ENCODE measurements at places on chromosomes 2 and 18.

DNA sequence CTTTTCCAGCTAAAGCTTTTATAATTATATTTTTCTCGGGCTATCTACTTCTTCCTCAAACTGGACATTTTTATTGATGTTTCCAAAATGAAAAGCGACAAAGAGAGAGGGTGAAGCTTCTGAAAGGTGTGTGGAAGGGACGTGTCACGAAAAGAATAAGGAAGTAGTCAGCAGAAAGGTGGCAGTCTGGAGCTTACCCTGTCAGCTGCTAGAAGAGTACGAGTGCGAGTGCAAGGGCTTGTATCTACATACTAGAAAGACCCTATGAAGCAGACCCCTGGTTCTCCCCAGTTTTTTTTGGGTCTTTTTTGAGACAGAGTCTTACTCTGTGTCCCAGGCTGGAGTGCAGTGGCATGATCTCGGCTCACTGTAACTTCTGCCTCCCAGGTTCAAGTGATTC is 14.6 kb downstream of the FHL2 start:
- no peak for DNase-seq

DNA sequence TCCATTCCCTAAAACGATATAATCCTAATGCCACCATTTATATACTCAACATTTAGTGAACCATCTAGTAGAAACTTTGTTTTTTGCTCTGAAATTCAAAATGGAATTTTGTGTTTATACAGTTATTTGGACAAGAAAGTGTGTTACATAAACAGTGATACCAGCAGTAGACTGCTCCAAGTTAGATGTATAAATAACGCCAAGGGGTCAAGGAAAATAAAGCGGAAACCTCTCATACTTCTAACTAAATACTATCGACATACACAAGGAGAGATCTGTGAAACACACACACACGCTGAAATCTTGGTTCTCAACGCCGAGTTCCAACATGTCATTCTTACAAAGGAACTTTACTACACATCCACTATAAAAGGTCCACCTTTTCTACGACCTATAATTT is 1.2 kb downstream of the TXNL1 start:
- DNase-seq, result no peak

- peak; percentile 83 for DNase-seq
Measured at GRCh38 chr2:45728458-45728942, 77.0 kb downstream of the PRKCE start.

GRCh38 chr2:36729067-36729466 is 32.6 kb downstream of the VIT start:
- DNase-seq, result no peak

- DNase-seq, result no peak
Measured at GRCh38 chr2:117523267-117523666, 291.2 kb upstream of the DDX18 start.

- no peak for DNase-seq
Measured at GRCh38 chr18:11004294-11004693, 145.1 kb downstream of the PIEZO2 start.

- no peak for DNase-seq
Measured at GRCh38 chr2:14633061-14633460, 544 bp downstream of the LRATD1 start.

DNA sequence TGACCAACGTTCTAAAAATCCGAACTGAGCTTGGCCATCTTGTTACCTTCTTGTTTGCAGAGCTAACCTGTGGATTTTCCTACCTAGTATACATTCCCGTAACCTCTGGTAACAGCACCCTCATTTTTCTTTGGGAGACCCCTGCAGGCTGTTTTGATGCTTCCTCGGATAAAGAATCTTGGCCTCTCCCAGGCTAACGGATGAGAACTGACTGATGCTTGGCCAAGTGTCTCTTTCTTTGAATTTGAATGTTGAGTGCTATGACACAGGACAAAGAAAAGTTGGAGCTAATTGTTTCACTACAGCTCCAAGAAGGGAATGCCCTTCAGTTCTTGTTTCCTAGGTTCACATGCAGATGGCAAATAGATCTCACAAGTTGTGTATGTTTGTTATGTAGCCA is 19.3 kb upstream of the CAVIN2 start:
- DNase-seq, result no peak

- no peak for DNase-seq
Measured at GRCh38 chr2:121038891-121039616, 245.9 kb downstream of the TFCP2L1 start.

GRCh38 chr2:47193607-47194006 is 38.5 kb upstream of the STPG4 start:
- no peak for DNase-seq

DNA sequence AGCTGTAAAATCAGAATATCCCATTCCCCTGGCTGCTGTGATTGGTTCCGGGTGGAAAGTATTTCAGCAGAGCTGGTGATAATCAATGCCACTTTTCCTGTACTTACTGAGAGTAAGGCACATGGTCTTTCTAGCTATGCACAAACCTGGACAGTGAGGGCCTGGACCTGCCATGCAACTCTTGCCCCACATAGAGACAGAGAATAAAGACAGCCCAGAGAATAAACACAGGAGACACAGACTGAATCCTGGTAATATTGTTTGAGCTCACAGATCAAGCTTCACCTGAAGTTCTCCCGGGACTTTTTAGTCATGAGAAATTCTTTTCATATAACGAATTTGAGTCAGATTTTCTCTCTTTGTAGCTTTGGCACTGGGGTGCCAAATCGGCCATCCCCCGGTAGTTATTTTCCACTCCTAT is 81.9 kb downstream of the ACAA2 start:
- no peak for DNase-seq

DNA sequence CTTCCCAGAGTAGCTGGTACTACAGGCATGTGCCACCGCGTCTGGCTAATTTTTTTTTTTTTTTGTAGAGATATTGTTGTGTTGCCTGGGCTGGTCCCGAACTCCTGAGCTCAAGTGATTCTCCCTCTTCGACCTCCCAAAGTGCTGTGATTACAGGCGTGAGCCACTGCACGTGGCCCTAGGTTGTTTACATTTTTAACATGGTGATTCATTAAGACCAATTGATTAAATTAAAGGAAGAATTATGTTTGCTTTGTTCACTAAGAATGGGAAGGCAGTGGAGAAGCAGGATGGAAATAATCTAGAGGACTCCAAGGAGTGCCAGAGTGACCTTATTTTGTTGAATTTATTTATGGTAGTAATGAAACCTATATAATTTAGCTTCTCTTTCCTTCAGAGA is 7.5 kb downstream of the LCLAT1 start:
- DNase-seq, result no peak

DNA sequence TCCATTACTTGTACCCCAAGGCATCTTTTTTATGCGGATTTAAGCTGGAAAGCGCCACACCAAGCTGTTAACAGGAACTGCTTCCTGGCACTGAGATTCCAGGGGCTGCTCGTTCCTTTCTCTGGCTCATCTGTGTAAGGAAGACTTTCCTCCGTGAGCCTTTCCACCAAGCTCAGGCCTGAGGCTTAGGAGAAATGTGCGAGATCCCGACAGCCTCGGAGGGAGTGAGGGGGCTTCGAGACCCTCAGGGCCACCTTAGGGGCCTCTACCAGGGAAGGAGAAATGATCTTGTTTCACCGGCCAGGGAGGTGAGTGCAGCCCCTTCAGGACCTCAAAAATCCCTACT is 17.1 kb downstream of the B3GNT7 start:
- DNase-seq, result no peak

- no peak for DNase-seq
Measured at GRCh38 chr18:67733088-67733487, 216.6 kb upstream of the DSEL start.

- peak; percentile 45 for DNase-seq
Measured at GRCh38 chr18:21341141-21341540, 99.1 kb downstream of the GREB1L start.

DNA sequence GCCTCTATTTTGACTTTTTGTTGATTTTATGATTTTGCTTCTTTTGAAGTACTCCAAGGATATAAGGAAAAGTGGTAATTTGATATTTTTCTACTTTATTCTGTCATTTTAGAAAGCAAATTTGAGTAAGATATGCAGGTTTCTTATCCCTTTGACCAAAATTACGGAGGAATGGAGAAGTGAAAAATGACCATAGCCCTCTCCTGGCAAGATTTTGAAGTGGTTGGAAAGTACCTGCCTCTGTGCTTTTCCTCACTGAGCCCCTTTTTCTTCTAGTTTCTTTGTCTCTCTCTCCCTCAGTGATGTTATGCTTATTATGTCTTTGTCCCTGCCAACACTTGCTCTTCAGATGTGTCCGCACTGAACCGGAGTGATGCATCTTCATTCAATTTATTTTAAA is 898.1 kb downstream of the EPHA4 start:
- DNase-seq, result no peak

- DNase-seq, result no peak
Measured at GRCh38 chr2:168694866-168695265, 107.6 kb upstream of the NOSTRIN start.

DNA sequence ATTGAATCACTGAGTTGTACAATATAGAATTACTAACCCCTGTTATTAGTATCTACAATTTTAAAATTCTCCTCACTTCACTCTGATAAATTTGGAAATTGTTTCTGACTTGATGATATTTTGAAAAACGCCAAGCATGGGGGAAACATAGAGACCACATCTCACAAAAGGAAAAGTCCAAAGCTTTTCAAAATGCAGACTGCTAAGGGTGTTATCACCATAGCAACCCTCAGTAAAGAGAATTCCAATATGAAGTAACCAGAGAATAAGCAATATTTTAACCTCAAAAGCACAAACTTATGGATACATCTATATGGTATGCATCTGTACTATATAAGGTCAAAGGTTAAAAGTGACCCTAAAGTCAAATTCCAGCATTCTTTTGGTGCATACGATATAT is 22.7 kb downstream of the LRP2 start:
- DNase-seq, result no peak

- DNase-seq, result no peak
Measured at GRCh38 chr2:204335451-204336058, 209.7 kb upstream of the PARD3B start.

GRCh38 chr18:3163968-3164367 is 55.8 kb downstream of the MYOM1 start:
- DNase-seq, result peak; percentile 28

DNA sequence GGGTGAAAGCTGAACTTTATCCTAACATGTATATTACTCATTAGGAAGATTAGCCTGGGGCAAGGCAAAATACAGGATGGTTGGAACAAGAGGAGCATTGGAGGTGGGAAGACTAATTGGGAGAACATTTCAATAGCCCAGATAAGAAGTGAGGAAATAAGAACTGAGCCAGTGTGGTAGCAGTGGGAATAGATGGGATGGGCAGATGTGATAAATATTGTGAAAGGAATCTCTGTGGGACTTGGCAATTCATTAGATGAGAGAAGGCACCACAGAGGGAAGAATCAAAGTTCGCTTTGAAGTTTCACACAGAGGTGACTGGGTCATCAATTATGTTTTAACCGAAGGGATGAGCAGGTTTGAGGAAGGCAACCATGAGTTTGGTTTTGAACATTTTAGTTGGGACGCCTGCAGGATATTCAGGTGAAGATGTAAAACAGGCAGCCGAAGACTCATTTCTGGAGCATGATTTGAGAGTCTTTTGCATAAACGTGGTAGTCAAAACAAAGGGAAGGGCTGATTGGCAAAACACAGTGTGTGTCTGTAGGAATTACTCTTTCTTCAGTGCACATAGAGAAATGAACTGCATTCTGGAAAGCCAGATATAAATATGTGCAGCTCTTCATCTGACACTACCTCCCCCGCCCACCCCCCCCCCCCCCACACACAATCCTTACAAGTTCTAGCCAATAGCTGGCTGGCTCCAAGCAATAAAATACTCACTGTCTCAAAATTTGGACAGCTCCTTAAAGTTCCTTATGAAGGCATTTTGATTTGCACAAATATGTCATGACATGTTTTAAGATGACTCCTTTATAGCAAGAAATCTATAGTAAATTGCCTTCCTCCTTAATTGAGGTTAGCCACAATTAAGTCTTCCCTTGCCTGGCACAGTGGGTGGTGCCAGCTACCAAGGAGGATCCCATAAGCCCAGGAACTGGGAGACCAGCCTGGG is 1.9 kb upstream of the SLC1A4 start:
- DNase-seq, result peak; percentile 25

DNA sequence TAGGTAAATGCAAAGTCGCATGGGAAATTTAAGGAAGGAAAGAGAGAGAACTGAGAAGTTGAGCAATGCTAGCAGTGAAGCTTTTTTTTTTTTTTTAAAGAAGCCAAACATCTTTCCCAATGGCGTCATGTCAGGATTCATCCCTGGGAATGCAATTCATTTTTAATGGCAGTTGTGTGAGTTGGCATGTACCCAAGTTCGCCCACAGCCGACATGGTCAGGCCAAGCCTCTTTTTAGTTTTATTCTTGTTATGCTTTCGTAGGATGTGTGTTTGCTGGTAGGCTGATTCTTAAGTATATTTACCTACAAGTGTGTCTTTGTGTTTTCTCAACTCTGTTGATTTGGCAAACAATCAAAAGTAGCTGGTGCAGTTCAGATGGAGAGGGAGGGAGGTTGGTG is 127.6 kb upstream of the ITGA6 start:
- DNase-seq, result peak; percentile 9

- DNase-seq, result no peak
Measured at GRCh38 chr18:69216321-69216720, 184.4 kb upstream of the DOK6 start.

DNA sequence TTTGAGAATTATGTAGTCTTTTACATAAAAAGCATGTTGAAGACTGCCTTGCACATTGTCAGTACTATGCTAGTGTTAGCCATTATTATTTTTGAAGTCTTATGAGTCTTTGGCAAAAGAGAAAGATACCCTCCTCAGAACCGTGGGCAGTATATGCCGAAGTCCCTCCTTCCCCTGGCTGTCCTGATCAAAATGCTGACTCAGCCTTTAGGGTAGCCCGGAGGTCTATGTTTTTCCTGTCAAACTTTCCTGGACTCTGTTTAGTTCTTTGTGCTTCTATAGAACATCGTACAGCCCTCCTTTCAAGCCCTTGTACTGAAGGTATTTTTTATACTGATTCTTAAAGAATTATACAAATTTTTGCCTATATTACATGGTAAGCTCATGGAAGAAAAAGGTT is 264.7 kb upstream of the ATP5MC3 start:
- no peak for DNase-seq

DNA sequence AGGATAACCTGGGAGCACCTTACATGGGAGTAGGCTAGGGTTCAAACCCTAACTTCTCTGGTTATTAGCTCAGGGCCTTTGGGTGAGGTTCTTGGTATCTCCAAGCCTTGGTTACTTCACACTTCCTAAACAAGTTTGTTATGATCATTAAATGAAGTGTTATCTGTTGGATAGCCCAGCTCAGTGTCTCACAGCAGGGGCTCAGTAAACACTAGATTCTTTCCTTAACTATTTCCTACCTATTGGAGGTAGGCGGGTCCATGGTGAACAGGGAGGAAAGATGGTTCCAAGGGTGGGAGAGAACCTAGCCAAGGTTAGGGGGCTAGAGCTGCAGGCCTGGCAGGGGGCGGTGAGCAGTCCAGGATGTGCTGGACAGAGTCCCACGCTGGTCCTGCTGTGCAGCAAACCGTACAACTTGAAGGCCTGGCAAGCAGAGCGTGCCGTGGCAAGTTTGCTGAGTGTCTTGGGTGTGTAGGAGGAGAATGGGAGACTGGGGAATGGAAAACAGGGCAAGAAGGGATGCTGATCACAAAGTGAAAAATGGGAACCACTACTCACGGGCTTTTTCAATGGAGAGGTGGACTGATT is 259.1 kb downstream of the PRKCE start:
- DNase-seq, result no peak
